ENCODE measurements at places on chromosomes 13 and 19.

DNA sequence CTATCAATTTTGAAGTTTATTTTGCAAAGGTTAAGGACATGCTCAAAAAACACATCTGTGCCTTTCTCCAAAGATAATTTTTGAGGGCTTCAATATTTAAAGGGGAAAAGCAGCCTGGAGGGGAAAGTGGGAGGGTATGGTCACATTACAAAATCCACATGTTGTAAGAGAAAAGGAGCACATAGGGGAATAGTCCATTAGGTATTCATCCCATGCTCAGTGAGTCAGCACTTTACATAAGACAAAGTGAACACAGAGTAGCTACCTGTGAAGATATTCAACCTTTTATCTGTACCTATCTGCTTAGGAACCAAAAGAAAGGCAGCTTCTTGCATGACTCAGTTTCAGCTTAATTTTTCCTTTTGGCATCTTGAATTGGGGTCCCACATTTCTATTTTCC lies 932.0 kb downstream of the SLITRK6 start:
- DNase-seq: no peak

GRCh38 chr13:109986851-109987250 lies 200.5 kb upstream of the IRS2 start:
- no peak for DNase-seq

DNA sequence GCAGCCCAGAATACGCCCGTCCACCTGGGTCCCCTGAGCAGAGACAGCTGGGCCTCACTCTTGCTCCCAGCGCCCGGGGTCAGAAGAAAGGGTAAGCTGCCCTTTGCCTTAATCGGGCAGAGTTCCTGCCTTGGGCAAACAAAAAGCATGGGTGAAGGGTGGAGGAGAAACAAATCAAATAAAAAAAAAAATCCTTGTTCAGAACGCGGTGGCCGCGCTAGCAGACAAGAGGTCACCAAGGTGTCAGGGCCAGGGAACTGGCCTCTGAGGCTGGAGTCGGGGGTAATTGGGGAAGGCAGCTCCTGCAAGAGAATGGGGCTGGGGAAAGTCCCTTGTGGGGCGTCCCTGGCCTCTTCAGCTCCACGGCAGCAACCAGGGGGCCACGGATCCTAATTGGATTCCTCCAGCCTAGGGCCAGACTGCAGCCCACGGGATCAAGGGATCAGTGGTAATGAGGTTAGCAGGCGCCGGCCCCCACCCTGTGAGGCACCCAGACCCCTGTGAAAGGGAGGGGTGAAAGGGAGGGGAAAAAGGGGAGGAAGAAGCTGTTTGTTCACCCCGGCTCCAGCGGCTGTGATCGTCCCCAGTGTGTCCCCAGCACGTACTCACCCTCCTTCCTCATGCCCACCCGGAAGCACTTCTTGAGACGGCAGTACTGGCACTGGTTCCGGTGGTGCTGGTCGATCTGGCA lies 5.5 kb downstream of the NR2F6 start:
- DNase-seq: no peak

DNA sequence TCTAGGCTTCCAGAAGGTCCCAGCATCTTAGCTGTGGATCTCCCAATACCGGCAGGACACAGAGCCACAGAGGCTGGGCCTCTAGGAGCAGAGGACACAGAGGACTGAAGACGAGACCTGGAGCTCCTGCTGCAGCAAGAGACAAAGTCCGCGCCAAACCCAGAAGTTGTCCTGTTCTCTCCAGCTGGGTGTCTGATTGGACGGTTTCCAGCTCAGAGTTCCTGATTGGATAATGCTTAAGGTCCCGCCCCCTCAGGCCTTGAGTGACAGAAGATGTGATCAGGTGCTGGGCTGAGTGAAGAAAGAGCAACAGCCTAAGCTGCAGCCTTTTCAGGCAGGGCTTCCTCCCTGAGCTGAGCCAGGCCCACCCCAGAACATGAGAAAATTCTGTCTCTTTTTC lies 59.9 kb upstream of the ZNF85 start:
- DNase-seq: no peak

GRCh38 chr19:35029737-35030256 lies 473 bp upstream of the SCN1B start:
- no peak for DNase-seq

All from nephron progenitor cell (in vitro differentiated cells).